ENCODE measurements at places on chromosomes 4 and X.

- DNase-seq: no peak
Observed at GRCh38 chr4:78561677-78562076, 10.1 kb downstream of the ANXA3 start.

- DNase-seq: no peak
Observed at GRCh38 chrX:68659385-68659784, 11.9 kb downstream of the STARD8 start.

GRCh38 chr4:37948542-37948941 lies 11.7 kb upstream of the PTTG2 start:
- DNase-seq: no peak

- peak; percentile 72 for DNase-seq
Observed at GRCh38 chr4:38177641-38178391, 217.6 kb downstream of the PTTG2 start.

DNA sequence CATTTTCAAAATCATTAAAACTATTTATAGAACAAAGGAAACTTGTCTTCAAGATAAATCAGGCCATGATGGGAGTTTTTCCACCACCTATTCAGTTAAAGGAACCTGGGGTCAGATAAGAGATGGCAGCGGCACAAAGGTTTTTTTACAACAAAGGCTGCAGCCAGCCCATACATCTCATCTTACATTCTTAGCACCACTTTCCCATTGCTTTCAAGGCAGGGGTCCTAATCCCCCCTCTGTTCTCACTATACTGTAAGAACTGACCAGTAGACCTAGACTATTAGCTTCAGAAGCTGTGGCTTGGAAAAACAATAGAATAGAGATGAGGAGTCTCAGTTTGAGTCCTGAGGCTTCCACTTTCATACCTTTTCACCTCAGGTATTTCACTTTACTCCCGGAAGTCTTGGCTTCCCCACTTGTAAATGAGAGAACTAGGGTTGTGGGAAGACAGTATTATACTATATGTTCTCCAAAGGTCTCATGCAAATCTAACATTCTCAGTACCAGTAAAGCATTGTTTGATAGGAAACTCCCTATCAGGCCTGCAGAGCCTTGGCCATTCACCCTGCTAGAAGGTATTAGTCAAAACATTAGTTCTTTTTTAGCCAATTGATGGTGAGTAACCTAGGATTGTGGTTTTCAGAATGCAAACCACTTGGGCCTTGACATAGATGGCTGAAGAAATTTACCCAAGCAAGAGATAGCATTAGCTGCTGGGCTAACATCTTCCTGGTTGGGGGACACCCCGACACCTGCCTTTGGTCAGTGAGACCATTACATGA lies 182.9 kb upstream of the PBDC1 start:
- no peak for DNase-seq

GRCh38 chrX:141924293-141924692 lies 20.6 kb downstream of the MAGEC1 start:
- no peak for DNase-seq

- no peak for DNase-seq
Observed at GRCh38 chr4:108828620-108829019, 65.8 kb upstream of the ETNPPL start.

DNA sequence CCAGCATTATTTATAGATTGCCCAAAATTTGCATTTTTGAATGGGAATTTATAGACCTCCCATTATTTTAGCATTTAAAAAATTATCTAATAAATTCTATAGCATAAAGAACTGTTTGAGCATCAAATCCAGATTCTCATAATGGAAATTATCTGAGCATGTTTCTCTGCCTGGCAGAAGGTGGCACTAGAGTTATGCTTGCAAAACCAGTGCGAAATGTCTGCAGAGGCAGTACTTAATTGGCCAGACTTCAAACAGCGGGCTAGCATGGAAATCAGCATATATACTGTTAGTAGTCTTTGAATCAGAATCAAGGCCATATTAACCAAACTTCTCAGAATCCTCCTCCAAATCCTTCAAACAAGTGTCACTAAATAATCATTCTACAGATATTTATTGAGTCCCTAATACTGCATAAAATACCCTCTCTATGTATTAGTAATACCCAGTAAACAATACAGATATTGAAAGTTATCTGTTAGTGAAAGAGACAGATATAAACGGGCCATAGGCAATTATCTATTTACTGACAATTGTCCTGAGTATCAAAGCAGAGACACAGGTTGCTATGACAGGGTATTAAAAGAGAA lies 78.7 kb upstream of the DCLK2 start:
- peak; percentile 13 for DNase-seq

- DNase-seq: peak; percentile 3
Observed at GRCh38 chr4:87375719-87376291, 15.2 kb downstream of the HSD17B11 start.
